ENCODE measurements at places on chromosomes 5 and 9.
A peak's percentile ranks its signal among the peaks of the same experiment; 100 is the strongest.

DNA sequence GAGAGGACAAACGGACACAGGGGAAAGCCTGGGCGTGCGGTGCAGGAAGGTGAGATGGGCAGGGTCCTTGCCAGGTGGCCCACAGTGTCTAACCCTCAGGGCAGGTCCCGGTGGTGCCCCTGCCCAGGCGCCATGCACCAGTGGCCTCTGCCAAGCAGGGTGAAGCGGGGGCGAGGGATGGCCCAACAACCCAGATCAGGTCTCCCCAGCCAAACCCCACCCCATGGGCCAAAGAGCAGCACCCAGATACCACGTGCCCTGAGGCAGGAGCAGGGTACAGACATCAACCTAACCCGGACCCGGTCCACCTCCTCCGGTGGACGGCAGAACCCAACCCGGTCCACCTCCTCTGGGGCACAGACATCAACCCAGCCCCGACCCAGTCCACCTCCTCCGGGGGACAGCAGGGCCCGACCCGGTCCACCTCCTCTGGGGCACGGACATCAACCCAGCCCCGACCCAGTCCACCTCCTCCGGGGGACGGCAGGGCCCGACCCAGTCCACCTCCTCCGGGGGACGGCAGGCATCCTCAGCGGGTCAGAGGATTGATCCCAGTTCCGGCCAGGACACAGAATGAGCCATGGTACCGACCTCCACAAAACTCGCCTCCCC lies 12.8 kb downstream of the SLC12A7 start:
- no peak for DNase-seq

GRCh38 chr9:90807006-90807405 lies 5.4 kb downstream of the SYK start:
- no peak for DNase-seq

DNA sequence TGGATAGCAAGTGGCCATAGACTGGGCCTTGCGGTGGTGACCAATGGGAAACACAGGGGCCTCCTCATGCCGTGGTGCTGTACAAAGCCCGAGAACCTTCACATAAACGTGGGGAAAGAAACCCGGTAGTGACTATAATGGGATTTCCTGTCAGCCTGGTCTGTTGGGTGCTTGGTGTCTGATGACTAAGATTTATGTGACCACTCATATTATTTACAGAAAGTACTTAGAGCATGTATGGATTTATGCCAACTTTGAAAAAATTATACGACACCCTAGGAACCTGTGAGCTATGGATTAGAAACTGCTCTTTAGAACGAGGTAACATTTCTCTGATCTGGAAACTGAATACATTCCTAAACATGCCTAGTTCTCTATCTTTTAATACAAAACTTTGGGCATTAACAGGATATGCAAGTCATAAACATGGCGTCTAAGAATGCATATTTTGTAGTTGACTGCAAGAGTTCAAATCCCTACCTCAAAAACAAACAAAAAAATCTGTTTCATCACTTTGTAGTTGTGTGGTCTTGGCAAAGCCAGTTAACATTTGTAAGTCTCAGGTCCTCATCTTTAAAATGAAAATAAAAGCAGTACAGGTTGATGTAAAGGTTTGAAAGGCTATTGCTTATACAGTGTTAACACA lies 85.4 kb downstream of the TMEM167A start:
- DNase-seq, result no peak

DNA sequence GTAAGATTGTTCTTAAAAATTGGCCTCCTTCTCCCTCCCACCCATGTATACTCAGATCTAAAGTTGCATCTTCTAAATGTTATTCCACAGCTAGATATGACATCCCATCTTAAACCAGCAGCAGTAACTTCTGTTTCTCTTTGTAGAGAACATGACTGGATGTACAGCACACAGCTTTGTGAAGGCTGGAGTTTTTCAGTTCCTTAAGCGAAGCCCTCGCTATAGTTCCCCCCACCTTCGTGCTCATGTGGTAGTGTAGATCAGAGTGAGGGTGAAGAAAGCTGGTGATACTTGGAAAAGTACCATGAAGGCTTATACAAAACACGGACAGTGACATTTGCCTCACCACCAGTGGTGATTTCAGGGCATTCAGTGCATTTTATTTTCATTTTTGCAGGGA lies 137.5 kb downstream of the MAT2B start:
- no peak for DNase-seq

DNA sequence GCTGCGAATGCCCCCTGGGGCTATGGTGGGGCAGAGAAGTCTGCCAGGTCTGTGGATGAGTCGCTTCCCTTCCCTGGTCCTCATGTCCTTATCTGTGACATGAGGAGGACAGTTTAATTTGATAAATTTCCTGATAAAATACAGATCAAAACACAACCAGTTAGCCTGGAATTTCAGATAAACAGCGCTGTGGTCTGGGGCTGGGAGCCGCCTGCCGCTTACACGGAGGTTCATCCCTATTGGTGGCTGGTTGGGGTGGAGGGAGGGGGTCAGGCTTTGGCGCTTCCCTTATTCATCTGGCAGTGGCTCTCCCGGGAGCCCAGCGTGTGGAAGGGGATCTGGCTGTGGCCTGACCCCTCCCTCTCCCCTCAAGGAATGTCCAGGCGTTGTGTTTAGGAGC lies 17.9 kb downstream of the CRB2 start:
- no peak for DNase-seq

DNA sequence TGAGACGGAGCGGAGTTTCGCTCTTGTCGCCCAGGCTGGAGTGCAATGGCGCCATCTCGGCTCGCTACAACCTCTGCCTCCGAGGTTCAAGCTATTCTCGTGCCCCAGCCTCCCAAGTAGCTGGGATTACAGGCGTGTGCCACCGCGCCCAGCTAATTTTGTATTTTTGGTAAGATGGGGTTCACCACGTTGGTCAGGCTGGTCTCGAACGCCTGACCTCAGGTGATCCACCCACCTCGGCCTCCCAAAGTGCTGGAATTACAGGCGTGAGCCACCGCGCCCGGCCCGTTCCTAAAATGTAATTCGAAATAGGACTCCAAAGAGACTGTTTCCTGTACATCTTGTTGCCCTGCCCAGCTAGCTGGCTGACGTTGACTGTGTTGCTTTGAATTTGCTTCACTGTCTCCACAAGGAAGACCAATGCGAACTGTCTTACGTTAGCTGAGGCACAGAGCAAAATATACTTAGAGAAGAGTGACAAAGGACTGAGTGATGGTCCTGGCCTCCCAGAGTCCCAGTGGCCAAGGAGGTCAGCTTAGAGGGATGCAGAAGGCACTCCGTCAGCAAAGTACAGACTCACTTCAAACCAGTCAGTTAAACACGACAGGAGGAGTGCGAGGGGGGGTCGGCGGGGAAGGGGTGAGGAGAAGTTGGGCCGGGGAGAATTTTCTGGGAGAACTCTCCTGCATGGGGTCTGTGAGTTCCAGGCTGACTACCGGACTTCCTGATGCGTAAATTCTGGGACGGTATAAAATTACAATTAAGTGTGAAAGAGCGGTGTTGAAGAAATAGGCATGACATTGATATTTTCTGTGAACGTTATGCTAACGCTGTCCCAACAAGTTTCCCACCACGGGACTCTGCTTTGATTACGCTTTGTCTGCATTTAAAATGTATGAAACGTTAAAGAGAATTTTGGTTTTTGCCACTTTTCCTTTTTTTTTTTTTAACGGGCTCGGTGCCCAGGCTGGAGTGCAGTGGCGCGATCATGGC lies 6.8 kb upstream of the TRIM41 start:
- DNase-seq, result peak; percentile 48

GRCh38 chr9:114906922-114907571 lies 23.3 kb downstream of the TNFSF8 start:
- DNase-seq, result peak; percentile 48

DNA sequence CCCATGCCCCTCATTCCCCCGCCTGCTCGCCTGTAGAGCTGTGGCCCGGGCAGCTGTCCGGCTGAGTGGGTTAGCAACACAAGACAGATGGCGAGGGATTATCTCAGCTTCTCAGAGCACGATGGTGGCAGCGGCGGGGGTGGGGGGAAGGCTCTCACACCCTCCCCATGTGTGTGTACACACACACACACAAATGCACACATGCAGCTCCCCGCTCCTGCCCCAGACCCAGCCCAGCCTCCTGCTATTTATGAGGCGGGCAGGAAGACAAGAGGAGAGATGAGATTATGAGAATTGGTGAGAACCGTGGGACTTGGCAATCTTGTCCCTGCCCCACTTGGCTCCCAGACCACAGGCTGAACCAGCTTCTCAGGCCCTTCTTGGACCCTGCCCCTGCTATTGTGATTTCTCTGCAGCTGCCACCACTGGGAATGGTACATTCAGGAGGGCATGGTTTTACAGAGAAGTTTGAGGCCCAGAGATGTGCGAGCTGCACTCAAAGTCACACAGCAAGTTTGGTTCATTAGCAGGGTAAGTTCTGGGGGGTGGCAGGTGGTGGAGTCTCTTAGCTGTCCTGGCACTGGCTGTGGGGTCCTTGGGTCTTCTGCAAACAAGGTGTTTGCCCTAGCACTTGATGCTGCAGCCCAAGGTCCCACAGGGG lies 51.0 kb upstream of the PSD2 start:
- no peak for DNase-seq

GRCh38 chr5:40616781-40617180 lies 62.9 kb upstream of the PTGER4 start:
- no peak for DNase-seq

DNA sequence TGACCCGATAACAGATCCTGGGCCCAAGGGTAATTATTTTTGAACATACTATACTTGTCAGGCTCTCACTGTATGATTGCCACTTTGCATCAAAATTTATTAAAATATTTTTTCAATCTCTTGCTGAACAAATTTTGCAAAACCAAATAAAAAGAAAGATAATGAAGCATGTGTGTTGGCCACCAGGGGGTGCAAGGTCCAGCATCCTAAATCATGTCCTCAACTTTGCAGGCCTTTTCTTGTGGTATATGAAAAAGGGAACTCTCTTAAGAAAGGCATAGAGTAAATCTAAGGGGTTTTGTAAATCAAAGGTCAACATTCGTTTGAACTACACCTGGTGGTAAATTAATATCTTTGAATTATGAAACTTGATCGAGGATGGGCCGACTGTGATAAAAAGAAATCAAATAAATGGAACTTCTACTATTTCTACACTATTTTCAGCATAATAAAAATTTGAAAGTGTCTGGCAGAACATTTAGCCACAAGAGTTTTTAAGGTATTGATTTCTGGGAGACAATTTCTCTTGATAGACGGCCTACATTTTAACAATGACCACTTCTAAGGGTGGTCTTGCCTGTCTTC lies 676.5 kb downstream of the DMRTA1 start:
- DNase-seq, result peak; percentile 4

GRCh38 chr9:128689293-128689774 lies 312 bp downstream of the SET start:
- no peak for DNase-seq

DNA sequence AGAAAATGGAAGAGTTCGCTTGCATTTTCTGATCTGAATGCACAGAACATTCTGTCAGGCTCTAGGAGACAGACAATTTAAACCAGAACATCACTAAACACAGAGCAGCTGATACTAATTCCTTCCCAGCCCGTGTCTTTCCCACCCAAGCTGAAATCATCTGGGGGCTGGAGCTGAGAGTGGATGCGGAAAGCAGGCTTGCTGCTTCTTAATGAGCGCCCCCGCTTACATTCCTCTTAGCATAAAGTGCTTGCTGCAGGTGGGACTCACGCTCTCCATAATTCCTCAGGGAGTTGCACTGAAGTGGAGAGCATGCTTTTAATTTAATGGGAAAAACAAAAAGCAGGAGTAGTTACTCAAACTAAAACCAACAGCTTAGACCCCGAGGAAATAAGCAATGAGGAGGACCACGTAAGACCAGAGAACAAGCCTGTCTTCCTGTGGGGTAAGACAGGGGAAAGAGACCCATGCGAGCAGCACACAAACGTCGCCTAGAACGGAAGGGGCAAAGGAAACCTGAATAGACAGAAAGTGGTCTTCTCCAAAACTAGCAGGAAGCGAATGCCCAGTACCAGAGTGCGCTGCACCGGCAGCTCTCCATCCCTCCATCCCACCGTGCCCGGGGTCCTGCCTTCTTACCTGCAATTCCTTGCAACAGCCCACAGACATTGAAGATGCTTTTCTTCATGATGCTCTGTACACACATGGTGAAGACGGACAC lies 139.3 kb downstream of the LHFPL2 start:
- no peak for DNase-seq

GRCh38 chr5:23419115-23419514 lies 88.3 kb upstream of the PRDM9 start:
- DNase-seq, result peak; percentile 83

GRCh38 chr5:573976-574375 lies 38.2 kb upstream of the CEP72 start:
- DNase-seq, result no peak

DNA sequence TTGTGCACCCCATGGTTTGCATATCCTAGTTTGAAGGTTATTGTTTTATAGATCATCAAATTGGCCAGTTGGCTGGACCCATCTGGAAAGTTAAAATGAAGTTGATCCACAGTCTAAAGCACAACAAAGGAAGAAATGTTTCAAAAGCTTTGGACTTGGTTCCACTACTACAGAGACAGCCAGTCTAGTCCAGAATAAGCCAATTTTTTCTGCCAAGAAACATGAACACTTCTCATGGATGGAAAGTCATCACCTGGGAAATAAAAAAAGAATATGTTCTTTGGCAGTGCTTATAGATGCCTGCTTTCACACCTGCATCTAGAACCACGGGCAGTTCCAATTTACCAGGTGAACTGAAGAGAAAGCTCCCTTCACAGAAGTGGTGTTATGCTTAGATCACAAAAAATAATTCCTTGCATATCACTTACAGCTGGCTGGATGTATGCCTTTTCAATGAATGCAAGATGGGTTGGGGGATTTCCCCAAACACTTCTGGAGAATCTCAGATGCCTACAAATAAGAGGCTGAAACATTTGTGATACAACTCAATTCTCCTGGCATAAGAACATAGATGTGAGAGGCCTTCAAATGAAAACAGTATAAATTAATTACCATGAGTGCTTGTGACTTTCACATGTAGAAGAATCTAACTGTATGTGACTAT lies 26.9 kb downstream of the C9 start:
- DNase-seq, result no peak

DNA sequence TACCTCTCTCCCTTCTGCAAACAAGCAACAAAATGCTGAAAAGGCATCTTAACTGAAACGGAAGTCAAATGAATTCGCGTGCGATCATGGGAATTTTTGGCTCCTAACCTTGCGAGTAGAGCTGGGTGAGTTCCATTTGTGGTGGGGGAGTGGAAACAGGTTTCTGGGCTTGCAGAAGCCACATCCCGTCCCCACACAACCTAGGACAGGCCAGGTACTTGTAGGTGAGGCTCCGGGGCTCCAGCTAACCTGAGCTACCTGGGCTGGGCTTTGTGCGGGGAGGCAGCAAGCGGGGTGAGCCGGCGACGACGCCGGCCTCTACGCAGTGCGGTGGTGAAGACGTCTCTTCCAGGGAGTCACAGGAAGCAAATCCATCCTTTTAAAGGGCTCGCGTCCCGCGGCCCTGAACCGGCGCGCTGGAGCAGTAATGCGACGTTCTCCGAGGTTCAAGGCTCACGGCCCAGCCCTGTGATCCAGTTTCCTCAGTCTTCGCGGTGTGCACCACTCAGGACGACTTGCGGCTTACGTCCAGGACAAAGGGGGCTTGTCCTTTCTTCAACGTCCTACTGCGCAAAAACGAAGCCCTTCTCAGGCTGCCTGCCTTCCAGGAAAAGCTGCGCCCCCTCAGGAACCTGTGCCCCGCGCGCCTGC lies 567 bp upstream of the SPIN1 start:
- DNase-seq, result peak; percentile 78

Measured in mammary epithelial cell (primary cell).